Heart right ventricle (tissue), 16 donors: ENCODE measurements at places on chromosomes 13 and 19. TPM values are rescaled to one million over a fixed set of nuclear protein-coding genes. Genes with fewer than 3 reads are reported as not detected.

Gene ELANE
- total RNA-seq: 0.76 TPM

GRCh38 chr13:100409132-100409531 lies 179.5 kb downstream of the GGACT start:
- DNase-seq: no peak

DNA sequence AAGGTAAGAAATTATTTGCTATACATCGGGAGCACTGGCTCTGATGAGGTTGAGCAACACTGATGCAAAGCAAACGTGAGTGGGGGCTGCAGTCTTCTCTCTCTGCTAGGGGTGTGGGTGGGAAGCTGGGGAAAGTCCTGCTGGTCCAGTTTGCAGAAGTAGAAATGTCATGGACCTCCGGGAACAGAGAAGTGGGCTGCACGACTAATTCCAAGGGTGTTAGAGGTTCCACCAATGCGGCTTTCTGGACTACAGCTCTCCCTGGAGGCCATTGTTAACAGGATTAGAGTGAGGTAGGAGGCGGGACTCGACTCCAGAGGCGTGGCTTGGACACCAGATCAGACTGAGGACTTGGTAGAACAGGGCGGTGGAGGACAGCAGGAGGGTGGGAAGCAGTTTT lies 5.7 kb upstream of the FBXO27 start:
- no peak for DNase-seq

Gene ZNF525
- 3.9 TPM for total RNA-seq

DNA sequence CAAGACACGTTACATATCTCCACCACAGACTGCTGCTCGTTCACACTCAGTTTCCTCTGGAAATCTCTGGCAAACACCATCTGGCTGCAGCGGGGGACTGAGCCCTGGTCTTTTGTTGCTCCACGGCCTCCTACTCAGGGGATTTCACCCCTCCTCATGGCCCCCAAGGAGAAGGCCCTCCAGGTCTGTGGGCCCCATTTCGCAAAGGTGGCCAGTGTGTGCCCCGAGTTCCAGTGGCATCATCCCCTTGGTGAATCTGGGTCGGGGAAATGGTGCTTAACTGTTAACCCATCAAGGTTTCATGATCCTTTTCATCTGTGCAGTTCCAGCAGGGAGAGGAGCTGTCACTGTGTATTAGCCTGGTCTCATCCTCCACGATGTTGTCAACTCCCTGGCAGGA lies 235.4 kb upstream of the MAB21L1 start:
- DNase-seq: no peak

DNA sequence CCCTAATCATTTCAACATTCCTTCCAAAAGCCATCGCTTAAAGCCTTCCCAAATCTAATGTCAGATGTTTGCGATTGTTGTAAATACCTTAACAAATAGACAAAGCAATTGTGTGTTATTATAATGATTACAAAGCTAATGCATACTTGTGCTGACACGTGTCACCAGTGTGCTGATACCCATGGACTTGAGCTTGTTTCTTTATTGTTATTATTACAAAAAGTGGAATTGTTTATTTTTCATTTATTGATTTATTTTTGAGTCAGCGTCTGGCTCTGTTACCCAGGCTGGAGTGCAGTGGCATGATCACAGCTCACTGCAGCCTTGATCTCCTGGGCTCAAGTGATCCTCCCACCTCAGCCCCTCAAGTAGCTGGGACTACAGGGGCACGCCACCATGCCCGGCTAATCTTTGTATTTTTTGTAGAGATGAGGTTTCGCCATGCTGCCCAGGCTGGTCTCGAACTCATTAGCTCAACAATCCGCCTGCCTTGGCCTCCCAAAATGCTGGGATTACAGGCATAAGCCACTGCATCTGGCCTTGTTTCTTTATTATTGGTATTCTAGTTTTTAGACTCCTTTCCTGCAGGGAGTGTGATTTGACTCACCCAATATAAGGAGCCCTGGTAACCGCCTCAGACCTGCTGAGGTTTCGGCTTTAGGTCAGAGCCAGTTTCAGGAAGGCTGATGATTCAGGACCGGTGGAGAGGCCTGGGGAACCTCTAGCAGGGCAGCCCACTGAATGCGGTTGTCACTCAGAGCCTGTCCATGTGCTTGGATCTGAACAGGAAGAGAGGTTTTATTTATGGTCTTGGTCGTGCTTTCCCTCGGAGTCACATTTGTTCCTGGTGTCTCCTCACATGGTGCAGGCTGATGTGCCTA lies 2.1 kb upstream of the FBXO17 start:
- DNase-seq: no peak
